D721Med (cell line): ENCODE measurements at places on chromosomes 2 and 18.

GRCh38 chr2:212109217-212109616 lies 429.4 kb downstream of the ERBB4 start:
- no peak for DNase-seq

GRCh38 chr2:45728458-45728942 lies 77.0 kb downstream of the PRKCE start:
- DNase-seq: no peak

- DNase-seq: no peak
These were observed 66.8 kb downstream of the TET3 start for GRCh38 chr2:74051504-74051903.

- no peak for DNase-seq
These were observed 80.3 kb upstream of the GAREM1 start for GRCh38 chr18:32550963-32551362.
